ENCODE measurements at places on chromosomes 2 and 18.

DNA sequence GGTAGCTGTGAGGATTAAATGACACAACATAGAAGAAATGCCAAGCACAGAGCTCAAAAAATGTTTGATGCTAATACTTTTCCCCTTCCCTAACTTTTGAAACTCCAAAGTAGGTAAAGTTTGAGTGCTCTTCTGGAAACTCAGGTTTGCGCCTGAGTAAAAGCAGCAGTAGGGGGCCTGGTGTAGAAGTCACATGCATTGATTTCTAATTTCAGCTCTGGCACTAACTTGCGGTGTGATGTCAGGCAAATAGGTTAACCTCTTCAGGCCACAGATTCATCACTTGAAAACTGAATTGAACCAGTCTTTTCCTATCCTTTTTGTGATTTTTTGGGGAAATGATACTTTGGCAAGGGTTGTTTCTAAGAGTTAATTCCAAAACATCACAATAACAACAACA is 27.2 kb downstream of the LHCGR start:
- DNase-seq = no peak

GRCh38 chr2:181779288-181780021 is 99.1 kb upstream of the NEUROD1 start:
- DNase-seq = no peak

- no peak for DNase-seq
These were observed 272.5 kb downstream of the ZNF407 start for GRCh38 chr18:74869904-74870863.

DNA sequence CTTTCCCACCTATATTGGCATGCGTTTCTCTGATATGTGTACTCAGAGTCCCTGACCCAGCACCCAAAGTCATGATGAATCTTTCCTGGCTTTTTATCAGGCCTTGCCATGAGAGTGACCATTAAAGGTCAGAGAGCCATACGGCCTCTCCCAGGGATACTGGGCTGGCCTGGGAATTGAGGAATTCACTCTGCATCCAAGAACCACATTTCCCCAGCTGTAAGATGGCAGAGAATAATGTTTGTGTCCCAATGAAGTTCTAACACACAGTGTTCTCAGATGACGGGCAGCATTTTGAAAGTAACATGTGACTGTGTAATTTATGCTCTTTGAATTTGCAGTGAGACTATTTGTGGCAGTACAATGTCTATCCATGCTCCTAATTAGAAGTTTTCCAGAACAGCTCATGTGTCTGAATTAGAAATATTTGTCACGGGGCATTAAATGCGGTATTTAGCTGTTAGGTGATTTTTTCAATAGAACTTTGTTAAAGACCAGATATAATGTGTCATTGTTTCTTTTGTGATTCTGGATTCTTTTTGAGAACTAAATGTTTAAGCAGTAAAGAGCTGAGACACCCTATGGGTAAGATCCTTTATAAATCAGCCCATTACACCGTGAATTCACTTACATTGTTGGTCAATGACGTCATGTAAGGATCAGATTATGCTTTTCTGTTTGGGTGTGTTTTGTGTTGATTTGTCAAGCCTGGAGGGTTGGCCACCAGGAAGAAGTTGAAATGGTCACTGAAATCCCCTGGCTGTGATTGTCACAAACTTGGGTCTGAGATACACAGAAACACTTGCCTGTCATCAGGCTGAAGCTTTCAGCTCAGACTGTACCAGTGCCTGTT is 7.3 kb upstream of the SLC3A1 start:
- no peak for DNase-seq

DNA sequence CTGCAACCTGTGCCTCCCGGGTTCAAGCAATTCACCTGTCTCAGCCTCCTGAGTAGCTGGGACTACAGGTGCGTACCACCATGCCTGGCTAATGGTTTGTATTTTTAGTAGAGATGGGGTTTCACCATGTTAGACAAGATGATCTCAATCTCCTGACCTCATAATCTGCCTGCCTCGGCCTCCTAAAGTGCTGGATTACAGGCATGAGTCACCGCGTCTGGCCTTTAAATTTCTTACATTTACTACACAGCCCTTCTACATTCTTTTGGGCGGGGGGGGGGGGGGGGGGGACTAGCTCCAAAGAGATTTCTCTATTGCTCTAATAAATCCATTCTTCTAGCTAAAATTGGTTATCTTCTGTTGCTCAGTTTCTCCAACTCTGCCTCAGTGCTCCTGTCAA is 964.9 kb upstream of the ACVR2A start:
- no peak for DNase-seq

GRCh38 chr2:201109186-201109585 is 6.8 kb upstream of the CFLAR start:
- no peak for DNase-seq
